ENCODE measurements at places on chromosomes 4 and X.
A peak's percentile ranks its signal among the peaks of the same experiment; 100 is the strongest.

DNA sequence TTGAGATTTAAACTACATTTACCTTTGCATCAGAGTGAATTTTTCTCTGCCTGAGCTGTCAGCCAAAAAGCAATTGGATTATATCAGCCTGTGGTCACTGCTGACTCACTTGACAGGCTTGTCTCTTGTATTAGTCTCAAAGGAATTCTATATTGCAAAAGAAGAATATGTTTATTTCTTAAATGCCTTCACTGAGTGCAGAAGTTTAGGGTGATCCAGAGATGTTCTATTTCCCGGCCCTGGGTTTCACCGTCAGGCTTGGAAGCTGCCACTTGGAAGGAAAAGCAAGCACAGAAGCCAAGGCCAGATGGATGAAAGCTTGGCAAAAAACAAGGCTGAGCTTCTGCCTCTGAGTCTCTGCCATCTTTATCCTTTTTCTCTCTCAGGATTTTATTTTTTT lies 80.9 kb downstream of the FAM114A1 start:
- DNase-seq = no peak

DNA sequence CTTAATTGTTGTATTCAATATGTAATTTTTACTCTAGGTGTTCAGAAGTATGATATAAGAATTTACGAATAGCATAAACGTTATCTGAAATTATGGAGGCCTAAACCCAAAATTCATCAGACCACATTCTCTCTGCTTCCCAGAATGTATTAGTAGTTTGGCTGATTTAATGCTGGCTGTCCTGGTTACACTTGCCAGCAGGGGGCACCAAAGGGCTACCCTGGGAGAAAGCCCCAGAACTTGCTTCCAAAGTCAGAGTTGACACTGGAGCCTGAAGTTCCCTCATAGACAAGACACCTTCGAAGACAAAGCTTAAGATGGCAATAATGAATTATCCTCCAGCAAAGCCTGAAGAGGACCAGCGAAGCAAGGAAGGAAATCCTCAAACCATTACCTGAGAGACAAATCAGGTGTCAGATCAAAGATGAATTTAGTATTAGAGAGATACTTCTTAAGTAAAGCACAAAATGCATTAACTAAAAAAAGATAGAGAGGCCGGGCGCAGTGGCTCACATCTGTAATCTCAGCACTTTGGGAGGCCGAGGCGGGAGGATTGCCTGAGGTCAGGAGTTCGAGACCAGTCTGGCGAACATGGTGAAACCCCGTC lies 11.3 kb upstream of the ANOS1 start:
- DNase-seq = peak; percentile 51

DNA sequence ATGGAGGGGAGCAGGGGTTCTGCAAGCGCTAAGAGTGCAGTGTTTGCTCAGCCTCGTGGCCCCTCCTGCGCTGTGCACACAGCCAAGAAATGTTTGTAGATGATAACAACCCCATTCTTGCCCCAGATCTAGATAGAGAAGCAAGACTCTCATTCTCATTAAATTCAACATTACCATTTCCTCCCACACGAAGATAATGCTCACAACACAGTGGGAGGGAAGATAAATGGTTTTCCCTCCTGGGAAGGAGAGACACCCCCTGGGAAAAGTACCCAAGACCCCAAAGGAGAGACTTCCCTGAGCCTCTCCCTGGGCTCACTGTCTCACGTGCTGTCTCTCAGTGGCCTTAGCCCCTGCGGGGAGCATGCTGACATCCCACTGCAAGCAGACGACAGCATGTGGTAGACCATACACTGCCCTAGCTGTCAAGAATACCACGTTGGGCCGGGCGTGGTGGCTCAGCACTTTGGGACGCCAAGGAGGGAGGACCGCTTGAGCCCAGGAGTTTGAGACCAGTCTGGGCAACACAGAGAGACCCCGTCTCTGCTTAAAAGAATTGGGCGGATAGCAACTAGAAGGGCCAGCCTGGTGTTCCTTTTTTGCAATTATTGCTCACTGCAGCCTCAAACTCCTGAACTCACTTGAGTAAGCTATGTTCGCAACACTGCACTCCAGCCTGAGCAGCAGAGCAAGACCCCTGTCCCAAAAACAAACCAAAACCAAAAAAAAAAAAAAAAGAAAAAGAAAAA lies 34.9 kb upstream of the IQSEC2 start:
- no peak for DNase-seq

GRCh38 chr4:38930204-38930603 lies 62.6 kb downstream of the FAM114A1 start:
- no peak for DNase-seq

DNA sequence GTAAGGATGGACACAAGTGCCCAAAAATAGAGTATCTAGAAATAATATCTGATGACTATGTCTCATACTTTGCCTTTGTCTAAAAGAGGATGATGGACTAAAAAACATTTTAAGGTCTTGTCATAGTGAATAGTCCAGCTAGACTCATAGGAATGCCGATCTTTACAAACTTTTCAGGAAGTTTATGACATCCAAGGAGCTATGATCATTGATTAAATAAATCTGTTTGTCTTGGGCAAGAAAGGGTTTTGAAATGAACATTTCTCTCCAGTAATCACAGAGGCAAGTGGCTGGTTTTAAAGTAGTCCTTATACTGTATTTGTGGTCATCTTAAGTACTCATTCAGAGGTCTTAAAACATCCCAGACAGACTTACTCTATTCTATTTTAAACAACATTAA lies 109.8 kb downstream of the MAPK10 start:
- no peak for DNase-seq

- DNase-seq = no peak
Observed at GRCh38 chr4:153472122-153473037, 6.2 kb downstream of the TMEM131L start.

GRCh38 chr4:155591738-155592143 lies 74.9 kb upstream of the GUCY1A1 start:
- no peak for DNase-seq

DNA sequence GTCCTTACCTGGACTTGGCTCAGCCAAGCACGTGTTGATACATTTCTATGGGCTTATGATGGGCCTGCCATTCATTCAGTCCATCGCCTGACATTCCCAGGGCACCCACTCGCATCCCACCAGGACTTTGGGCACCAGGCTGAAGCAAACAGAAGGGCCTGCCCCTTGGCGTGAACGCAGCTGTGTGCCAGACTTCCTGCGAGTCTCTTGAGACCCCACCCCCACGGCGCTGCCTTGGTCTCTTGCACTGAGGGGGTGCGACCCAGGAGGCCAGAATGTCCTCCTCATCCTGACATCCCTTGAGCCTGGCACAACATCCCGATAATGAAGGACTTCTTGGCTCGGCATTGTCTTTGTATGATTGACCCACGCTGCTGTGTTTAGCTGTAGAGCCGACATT lies 1.5 kb upstream of the PSAPL1 start:
- DNase-seq = no peak

DNA sequence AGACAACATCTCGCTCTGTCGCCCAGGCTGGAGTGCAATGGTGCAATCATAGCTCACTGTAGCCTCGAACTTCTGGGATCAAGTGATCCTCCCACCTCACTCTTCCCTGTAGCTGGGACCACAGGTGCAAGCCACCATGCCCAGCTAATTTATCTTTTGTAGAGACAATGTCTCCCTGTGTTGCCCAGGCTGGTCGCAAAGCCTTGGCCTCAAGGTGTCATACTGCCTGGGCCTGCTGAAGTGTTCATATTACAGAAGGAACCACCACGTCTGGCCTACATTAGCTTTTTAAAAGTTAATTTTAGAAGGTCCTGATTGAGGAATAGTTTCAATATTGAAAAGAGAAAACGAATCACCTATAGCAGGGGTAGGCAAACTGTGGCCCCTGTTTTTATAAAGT lies 22.5 kb downstream of the TRIML2 start:
- no peak for DNase-seq

- DNase-seq = no peak
Observed at GRCh38 chr4:150164956-150165629, 86.8 kb downstream of the DCLK2 start.

GRCh38 chrX:100874325-100874724 lies at the start of gene NOX1:
Gene NOX1 (minus strand): TSS chrX:100874359. CDS start chrX:100874139, 220 bp downstream.
- no peak for DNase-seq

DNA sequence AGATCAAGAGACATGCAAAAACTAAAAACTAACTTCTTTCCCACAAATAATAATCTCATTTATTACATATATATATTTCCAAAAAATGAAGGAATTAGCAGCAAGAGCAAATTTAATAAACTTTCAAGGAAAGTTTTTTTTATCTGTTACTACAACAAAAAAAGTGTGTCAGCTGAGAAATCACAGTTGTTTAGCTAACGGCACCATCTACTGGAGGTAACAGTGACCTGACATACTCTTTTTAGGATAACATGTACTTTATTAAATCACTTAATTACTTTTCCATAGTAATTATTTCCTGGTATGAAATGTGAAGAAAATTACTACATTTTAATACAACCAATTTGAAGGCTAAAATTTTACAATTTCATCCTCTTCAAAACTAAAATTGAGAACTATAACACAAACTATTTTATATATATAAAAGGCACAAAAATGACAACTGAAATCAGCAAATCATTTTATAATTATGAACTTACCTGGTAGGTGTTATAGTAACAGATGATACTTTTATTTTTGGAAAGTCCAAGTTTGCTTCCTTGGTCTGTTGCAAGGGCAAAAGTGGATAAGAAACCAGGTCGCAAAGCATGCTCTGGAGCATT lies 9.1 kb downstream of the LAMTOR3 start:
- DNase-seq = peak; percentile 55

- no peak for DNase-seq
Observed at GRCh38 chrX:87805829-87806490, 288.4 kb downstream of the KLHL4 start.

GRCh38 chr4:110216129-110216528 lies 17.7 kb upstream of the ELOVL6 start:
- DNase-seq = no peak

DNA sequence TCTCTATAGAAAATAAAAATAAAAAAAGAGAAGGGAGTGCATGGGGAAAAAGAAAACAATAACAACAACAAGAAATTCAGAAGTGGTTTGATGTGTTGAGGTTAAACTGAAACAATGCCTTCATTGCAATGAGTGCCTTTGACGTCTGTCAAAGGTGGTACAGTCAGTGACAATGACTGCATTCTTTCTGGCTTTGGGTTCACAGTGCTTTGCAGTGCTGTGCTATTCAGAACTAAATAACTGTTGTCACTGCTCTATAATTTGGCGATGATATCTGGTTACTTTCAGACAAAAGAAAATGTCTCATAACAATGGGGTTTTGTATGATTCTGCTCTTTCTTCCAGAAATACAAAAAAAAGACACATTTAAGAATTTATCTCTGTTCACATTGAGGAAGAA lies 488.6 kb upstream of the MAGEB2 start:
- no peak for DNase-seq

- DNase-seq = no peak
Observed at GRCh38 chrX:153670748-153671588, 2.6 kb downstream of the PNCK start.

DNA sequence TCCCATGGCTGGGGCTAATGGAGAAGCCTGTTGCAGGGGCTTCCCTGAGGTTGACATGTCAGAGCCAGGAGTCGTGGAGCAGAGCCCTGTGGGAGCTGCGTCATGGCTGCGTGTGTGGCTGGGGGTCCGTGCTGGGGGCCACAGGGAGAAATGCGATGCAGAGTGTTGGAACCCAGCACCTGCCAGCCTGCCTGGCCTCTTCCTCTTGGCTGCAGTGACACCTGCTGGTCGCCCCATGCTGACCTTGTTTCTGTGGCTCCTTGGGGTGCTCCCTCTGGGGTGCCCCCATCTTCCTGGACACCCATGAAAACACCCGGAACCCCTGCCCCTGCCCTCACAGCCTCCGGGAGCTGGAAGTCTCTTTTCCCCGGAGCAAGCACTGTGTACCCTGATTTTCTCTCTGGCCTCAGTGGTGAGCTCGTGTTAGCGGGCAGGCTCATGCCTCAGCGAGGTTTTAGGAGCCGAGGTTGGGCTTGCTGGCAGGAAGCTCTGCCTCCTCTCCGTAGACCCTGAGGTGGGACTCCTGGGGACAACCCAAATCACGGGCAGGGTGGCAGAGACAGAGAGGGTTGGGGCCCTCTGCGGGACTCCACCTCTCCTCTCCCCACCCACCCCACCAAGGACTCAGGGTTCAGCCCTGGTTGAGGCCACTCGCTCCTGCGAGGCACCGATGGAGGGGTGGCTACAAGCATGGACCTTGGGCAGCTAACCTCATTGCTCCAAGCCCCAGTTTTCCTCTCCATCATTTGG lies 103.7 kb downstream of the SORCS2 start:
- DNase-seq = no peak

DNA sequence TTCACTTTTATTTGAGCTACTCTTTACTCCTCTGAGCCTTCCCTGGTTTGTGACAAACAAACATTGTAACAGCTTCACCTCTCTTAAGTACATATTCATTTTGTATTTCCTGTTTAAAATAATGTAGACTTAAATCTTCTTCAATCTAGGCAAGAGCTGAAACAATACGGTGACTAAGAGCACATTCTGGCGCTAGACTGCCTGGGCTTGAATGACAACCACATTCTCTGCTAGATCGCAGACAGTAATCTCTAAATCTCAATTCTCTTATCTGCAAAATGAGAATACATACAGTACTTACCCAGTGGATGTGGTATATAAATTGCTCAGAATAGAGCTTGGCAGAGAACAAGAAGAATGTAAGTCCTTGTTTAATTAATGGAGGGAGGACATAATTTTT lies 144.8 kb downstream of the ARAP2 start:
- DNase-seq = no peak

- DNase-seq = no peak
Observed at GRCh38 chr4:41202820-41203568, 11.3 kb downstream of the APBB2 start.

DNA sequence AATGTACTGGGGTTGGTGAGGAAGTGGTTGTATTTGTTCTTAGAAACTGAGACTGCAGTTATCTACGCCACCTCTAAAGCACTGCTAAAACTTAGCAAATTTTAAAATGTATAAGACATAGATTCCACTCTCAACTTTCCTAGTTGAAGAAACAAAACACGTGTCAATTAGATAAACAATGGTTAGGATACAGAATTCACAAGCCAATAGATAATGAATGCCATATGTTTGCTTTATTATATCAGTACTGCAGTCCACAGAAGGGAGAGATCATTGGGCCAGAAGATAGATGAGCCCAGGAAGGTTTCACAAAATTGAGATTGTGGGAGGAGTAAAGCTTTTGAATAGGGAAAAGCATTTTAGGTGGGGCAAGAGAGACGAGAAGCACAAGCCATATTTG lies 14.3 kb downstream of the TMEM33 start:
- DNase-seq = no peak

GRCh38 chr4:112485930-112486329 lies 30.1 kb downstream of the NEUROG2 start:
- DNase-seq = no peak

DNA sequence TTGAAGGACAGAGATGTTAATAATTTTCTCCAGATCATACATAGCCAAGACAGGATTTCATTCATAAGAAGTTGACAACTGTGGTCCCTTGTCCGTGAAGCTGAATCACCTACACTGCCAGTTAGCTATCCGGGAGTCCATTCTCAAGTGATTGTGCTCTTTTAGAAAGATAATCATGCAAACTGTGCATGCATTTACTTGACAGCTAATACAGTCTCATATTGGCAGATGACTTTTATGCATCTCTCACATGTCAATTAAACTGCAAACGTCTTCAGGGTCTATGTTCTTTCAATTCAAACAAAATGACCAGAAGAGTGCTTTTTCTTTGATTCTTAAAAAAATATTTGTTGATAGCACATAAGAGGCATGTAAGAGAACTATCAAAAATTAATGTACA lies 1572.9 kb downstream of the C4orf33 start:
- DNase-seq = no peak

GRCh38 chr4:145957302-145957701 lies 18.7 kb upstream of the ZNF827 start:
- DNase-seq = no peak

- no peak for DNase-seq
Observed at GRCh38 chr4:184364100-184364921, 110.0 kb downstream of the IRF2 start.
